ENCODE measurements at places on chromosomes 7 and 10.
A peak's percentile ranks its signal among the peaks of the same experiment; 100 is the strongest.

DNA sequence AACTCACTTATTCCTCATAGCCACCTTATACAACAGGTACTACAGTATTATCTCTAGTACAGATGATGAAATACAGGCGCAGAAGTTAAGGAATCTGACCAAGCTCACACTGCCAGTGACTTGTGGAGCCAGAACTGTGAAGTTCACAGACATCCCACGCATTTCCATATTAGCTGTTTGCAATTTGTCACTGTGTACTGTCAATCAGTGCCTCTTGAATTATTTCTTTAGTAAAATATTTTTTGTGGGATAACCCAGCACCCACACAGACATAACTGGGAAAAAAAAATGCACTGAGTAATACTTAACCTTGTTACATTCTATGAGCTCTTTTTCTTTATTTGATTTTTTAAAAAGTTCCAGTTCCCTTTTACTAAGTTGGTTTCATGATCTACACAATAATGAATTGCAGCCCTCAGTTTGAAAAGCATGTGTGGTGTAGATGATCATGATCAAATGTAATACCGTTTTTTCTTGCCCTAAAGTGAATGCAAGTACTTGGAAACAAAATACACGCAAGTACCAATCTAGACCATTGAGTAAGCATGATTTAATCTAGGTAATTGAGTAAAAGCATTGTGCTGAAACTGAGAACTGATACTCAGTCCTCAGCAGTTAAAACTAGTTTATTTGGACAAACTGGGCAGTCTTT lies 14.1 kb downstream of the CUL1 start:
- DNase-seq = no peak

- DNase-seq = no peak
Observed at GRCh38 chr7:42878303-42878702, 33.6 kb downstream of the C7orf25 start.

DNA sequence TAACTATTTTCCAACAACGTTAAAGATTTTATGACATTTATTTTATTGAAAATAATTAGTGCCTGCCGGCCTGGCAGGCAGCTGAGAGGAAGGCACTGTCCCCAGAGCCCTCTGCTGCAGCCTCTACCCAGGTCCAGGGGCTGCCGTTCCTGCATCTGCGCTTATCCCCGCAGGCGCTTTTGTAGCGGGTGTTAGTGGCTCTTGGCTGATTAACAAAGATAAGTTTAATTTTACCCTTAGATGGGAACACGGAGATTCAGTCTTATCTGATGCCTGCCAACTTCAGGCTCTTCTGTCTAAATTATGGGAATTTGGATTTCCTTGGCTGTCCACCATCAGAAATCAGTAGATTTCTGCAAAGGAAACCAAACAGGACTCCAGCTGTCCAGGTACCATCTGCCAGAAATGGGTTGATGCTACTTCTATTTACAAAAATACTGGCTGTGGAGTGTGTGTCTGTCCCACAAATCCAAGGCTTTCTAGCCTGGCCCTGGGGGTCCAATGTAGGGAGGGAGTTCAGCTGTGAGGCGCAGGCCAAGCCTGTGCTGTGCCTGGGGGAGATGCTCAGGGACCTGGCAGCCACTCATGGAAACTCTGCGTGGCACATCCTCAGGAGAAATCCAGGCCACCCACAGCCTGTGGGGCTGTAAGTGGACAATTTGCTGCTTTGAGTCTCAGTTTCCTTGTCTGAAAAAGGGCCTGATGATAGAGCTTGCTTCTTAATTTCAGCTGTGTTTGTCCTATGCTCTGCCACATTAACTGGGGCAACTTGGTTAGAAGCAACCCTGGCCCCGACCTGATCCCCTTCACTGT lies 62.0 kb upstream of the IGFBP3 start:
- DNase-seq = no peak

- no peak for DNase-seq
Observed at GRCh38 chr7:15715435-15715834, 29.0 kb upstream of the MEOX2 start.

DNA sequence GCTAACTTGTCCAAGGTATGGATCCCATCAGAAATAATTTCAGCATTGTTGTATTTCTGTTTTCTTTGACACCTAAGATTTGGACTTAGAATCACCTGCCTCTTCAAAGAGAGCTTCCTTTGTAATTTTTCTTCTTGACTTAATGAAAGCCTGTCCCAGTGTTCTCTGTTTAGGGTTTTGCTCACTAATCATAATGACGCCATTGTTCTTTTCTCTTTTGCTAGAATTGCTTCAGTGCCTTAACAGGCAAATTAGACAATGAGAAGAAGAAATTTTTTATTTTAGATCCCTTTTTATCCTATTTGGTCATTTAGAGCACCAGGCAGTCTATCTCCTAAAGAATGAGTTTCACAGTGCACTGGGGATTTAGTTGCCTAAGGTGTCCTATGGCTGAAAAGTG lies 128.5 kb downstream of the SND1 start:
- DNase-seq = no peak

GRCh38 chr7:136030867-136031318 lies 53.7 kb upstream of the MTPN start:
- no peak for DNase-seq

- no peak for DNase-seq
Observed at GRCh38 chr10:35006836-35007235, 83.3 kb downstream of the CUL2 start.

GRCh38 chr7:46494028-46494427 lies 573.0 kb upstream of the IGFBP3 start:
- no peak for DNase-seq

DNA sequence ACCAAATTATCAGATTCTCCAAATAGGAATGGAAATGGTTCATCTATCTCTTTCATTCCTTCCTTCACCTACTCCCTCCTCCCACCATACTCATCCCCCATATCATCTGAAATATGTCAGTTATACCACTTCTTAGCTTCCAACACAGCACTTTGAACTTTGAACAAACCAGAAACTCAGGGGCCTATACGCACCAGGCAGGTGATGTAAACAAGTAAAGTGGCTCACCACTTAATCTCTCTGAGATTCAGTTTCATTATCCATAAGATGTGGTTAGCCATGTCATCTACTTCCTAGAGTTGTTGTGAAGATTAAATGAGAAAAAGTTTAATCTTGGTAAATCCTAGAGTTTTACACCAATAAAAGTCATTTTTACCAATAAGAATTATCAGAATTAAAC lies 65.9 kb upstream of the LRRN3 start:
- DNase-seq = no peak

DNA sequence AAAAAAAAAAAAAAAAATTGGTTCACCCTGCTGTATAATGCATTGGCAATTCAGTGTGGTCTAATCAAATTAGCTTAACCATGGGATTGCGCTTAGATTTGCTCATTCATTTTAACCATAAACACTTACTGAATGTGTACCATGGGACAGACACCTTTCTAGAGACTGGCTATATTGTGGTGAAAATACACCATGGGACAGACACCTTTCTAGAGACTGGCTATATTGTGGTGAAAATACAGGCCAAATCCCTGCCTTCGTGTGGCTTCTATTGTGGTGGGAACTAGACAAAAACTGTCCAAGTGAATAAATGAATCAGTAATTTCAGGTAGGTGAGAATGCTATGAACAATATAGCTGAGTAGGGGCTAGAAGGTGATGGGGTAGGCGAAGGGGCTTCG lies 10.2 kb upstream of the REPIN1 start:
- DNase-seq = no peak

DNA sequence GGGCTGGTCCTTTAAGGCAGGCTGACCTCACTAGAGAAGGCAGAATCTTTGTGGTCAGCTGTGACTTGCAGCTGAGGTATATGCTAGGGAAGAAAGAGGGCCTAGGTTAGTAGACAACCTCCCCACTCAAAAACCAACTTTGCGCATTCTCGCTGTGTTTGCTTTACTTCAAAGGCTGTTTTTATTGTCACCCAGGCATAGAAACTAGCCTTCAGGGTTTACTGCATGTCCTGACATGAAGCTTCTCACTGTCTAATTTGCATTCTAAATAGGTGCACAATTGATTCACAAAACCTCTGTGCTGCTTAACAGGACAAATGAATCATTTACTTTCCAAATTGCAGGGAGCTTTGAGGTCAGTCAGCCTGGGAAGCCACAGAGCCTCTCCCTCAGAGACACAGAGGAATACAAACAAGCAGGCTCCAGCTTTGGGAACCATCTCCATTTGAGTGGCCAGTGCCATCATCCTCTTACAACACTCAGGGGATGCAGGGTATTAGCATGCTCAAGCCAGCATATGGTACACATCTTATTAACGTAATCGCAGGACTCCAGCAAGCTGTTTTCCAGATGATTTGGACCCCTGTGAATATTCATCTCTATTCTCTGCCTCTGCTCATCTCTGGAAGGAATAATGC lies 596.4 kb upstream of the GHITM start:
- DNase-seq = no peak

- DNase-seq = no peak
Observed at GRCh38 chr10:70699659-70700174, 27.4 kb downstream of the ADAMTS14 start.

GRCh38 chr10:1939016-1939415 lies 201.7 kb upstream of the ADARB2 start:
- peak; percentile 17 for DNase-seq

DNA sequence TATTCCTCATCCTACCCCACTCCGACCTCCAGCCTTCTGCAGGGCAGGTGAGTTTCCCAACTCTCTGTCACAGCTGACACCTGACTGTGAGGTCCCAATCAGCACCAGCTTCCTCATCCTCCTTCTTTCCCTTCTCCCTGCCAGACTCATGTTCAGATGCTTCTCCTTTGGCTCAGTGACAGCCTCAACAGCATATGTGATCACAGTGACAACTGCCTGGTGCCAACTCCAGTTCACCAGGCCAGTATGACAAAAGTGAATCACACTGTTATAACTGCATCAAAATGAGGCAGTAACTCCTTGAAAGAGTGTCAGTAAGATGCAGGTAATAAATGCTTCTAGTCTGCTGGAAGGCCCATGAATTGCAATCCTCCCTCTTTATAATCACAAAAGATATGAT lies 46.8 kb upstream of the NFE2L3 start:
- no peak for DNase-seq

DNA sequence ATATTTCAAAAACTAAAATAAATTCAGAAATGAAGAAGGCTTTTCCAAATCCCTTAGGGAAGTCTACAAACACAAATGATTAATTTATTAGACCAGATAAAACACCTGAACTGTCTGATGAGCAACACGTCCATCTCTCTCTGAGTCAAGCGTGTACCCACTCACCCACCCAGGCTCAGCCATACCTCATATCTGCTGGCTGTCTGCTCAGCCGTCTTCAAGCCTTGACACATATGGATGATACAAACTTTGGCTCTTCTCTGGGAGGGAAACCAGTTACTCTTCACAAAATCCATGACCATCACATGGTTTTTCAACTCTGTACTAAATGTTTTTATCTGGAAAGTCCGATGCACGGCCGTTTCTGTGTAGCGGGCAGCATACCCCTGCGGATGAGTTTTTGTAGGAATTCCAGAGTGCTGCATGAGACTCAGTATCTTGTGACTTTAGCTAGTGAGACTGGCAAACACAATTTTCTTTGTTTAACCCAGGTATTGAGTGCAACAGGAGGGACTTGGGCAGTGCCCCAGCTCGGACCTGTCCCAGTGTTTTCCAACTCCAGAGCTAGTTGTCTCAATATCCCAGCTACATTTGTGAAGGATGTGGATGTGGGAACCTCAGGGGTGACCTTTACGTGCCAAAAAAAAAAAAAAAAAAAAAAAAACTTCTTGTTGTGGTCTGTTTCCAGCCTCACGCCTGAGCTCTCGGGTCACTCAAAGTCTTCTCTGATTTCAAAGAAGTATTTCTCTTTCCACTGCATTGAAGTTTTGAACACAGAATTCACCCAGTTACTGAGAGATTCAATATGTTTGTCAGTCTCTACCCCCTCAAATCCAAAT lies at the start of gene C10orf90:
TSS of gene C10orf90 (minus strand) at position 638 of the 839 bp plus-strand sequence. CDS start at position 425, 213 bp downstream.
- no peak for DNase-seq

DNA sequence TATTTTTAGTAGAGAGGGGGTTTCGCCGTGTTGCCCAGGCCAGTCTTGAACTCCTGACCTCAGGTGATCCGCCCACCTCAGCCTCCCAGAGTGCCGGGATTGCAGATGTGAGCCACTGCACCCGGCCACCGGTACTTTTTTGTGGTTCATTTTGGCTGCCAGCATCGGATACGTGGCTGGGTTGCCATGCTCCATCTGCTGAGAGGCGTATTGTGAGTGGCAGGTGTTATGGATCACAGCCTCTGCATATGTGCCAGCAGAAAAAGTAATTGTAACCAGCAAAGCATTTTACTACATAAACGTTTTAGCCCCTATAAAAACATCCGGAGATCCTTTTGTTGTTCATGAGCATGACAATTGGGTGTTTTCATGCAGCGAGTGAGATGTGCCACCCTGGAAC lies 7.1 kb downstream of the FOXK1 start:
- DNase-seq = no peak

GRCh38 chr10:77670817-77671443 lies 33.3 kb upstream of the KCNMA1 start:
- no peak for DNase-seq

DNA sequence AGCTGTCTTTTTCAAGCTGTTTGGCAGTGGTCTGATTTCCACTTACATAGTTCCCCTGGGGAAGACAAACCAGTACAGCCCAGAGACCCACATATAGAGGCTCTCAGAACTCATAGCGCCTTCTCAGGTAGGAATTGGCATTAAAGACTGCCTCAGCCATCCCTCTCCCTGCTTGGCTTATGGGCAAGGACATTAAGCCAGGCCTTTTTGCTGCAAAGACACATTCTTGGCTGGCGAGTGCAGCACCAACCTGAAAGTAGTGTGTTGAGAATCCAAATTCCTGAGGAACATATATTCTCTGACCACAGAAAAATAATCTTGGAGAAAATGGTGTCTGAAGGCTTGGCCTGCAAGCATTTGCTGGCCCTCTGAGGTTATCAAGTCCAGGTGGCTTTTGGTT lies 39.2 kb upstream of the HPS1 start:
- DNase-seq = no peak

DNA sequence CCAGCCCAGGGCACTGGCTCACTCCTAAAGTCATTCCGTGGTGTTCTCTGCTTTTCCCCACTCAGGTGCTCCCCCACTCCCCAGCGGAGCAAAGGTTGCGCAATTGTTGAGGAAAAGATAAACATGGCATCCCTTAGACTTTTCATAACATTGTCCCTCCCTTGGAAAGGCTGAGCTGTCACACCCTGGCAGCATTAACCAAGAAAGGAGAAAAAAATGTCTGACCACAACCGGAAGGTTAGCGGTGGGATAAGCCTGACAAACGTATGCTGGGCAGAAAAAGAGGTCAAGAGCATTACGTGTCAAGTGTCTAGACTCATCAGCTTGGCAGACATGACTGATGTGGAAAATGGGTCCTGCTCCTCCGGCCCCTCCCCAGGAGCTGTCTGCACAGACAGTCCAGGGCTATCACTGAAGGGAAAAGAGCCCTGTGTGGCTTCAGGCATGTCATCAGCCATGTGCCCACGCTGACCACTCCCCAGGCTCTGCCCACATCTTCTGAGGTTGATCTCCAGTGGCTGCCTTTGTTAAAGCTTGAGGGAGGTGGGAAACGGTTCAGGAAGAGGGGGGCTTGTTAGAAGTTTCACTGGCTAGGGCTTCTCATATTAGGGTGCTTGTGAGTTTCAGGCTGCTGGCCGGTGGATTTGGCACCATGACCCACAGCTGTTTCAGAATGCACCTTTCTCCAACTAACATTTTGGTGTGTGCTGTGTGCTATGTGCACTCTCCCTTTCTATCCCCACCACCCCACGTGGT lies 30.1 kb downstream of the BTBD16 start:
- DNase-seq = no peak

Data from activated CD8-positive, alpha-beta memory T cell treated with anti-CD3 and anti-CD28 coated beads for 1 hour (primary cell).